ENCODE measurements at places on chromosomes 7 and 10.

GRCh38 chr10:132657127-132657706 lies 119.6 kb downstream of the INPP5A start:
- no peak for DNase-seq

DNA sequence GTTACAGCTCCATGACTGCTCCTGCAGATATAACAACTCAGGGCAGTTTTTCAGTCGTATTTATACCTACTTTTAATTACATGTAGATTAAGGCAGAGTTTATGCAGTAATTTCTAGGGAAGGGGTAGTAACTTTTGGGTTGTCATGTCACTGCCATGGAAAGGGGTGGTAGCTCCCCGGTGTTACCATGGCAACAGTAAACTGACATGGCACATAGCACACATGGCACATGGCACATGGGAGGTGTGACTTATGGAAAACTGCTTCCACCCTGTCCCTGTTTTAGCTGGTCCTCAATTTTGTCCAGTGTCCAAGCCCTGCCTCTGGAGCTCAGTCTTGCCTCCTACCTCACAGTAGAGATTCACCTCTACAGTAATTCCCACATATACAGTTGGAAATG lies 3.9 kb upstream of the TOMM7 start:
- DNase-seq = no peak

DNA sequence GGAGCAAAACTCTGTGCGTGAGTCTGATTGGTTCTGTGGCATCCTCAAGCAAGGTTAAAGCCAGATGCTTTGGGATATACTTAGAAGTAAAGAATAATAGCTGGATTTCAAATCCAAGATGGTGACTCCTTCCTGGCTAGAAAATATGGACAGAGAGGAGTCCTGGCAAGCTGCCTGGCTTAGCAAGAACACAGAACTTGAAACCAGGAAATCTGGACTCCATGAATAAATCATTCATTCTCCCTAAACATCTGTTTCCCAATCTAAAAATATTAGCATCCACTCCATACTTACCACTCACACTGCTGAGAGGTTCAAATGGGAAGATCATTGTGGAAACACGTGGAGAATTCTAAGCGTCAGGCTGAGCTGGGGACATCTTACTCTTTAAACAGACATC lies 1074.1 kb upstream of the AUTS2 start:
- DNase-seq = no peak

DNA sequence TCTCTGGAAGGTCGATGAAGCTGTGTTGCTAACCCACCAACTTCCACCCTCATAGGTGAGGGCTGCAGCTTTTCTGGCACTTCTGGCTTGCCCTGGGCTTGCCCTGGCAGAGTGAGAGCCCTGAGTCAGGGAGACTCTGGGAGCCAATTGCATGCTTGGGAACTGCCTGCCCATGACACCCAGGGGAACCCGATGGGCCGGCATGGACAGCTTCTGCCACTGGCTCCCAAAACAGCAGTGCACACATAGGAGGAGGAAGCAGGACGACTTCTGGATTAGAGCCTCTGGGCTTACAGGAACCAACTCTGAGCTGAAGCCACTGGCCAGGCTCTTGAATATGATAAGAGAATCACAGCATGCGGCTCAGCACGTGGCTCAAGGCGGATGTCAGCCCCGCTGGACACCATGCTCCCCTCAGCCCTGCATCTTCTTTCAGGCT lies 135.2 kb upstream of the UNC5B start:
- no peak for DNase-seq

DNA sequence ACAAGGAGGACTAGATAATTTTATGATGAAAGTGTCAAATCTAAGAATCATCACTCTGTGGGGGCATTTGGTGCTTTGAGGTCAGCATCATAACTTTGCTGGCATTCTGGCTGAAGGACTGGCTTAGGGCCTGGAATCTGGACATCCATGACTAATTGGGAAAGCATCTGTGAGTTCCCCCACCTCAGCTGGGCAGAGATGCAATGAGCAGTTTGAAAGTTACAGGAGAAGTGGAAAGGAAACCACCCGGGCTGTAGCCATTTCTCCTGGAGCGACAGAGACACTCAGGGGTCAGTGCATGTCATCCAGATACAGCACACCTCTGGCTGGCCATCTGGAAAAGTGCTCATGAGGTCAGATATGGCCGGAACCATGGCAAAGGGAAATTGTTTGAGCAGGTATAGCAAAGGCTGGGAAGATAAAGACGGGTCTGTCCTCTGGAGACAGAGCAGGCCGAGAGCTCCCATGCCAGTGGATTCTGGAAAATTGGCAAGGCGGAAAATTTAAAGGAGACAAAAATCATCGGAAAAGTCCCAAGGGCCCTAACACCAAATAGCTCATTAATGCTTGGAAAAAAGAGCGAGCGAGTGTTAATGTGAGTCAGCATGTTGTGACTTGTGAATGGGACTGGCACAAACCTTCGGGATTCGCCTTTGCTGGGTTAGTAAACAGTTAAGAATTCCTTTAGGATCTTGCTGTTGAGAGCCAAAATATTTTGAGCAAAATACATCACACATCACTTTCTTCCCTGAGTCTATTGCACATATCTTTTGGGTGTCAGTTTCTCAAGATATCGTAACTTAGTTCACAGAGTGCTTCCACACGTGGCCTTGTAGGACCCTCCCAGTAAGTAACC lies 188.4 kb upstream of the AGK start:
- no peak for DNase-seq

DNA sequence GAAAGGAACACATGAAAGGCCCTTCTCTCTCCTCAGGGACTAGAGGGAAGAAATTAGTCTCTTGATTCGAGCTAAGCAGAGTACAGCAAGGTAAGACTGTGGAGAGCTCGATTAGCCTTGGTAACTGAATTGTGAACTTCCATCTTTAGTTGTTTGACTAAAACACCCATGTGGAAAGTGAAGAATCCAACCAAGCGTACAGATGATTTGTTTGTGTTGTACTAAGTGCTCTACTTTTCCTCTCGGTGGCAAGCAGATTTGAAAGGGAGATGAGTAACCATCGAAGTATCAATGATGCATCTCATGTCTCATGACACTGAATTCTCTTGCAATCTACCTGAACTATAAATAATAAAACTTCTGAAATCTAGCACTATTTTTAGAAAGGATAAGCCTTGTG lies 80.7 kb downstream of the FZD1 start:
- no peak for DNase-seq

DNA sequence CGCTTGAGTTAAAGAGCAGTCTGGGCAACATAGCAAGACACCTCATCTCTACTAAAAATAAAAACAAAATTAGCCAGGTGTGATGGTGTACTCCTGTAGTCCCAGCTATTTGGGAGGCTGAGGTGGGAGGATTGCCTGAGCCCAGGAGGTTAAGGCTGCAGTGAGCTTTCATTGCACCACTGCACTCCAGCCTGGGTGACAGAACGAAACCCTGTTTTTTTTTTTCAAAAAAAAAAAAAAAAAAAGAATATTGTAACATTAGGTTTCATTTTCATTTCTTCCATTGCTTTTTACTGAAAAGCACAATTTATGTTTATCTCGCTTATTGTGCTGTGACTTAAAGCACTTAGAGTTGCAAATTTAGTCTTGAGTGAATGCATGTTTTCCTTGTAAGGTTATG lies 80.0 kb downstream of the MLLT10 start:
- DNase-seq = no peak

GRCh38 chr7:140989068-140989467 lies 25.7 kb downstream of the MRPS33 start:
- no peak for DNase-seq

GRCh38 chr7:133434246-133434865 lies 181.5 kb downstream of the EXOC4 start:
- DNase-seq = no peak

DNA sequence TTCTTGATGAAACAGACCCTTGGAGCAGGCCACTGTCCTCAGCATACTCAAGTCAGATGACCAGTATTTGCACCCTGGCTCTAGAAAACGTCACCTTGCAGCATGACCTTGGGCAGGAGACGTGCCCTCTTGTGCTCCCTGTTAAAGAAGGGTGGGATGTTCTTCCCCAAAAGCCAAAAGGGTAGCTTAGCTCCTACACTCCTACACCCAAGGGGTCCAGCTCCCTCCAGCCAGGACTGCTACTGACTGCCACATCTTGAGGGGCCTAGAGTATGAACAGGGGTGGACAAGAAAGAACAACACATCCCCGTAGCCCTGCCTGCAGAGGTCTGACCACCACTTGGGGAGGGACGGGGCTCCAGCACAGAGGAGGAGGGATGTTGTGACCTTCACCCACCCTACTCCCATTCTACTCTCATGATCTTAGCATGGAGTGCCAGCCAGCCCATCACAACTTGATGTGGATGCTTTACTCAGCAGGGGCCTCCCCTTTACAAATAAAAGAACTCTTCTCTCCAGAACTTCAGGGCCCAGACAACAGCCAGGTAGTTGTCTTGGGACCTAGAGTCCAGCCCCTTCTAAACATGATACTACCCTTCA lies 165.3 kb upstream of the ZMIZ1 start:
- DNase-seq = no peak

DNA sequence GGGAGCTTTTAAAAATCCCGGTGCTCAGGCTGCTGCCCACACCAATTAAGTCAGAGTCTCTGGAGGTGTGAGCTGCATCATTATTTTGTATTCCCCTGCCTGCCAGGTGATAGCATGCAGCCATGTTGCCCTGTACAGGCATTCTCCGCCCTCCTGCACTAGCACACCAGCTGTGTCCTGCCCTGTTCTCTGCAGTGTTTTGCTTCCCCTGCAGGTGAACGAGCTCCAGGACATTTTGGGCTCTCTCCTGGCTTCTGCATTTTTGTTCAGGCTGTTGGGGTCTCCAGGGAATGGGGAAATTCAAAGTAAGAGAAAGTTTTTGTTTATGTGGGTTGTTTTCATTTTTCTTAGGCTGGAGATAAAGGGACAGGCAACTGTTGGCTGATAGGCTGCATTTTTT lies 271.0 kb upstream of the COBL start:
- no peak for DNase-seq

DNA sequence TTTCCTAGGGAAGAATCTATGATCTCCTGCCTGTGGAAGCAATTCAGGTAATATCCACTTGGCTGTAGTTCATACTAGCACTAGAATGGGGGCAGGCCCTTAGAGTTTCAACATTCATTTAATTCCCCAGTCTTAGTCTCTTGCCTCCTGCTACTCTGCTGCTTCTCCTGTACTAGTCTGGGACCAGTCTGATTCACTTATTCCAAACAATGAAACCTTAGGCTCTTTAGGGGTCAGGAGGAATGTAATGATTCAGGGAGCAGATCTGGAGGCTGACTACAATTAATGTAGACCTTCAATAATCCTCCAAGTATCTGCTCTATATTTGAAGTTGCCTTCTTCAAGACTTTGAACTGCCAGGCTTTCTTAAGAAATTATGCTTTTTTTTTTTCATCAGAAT lies 101.8 kb downstream of the GNAT3 start:
- DNase-seq = no peak

- DNase-seq = peak; percentile 46
These were observed 35.8 kb downstream of the DDIT4 start for GRCh38 chr10:72309290-72310240.

GRCh38 chr7:80312139-80312661 lies 177.6 kb downstream of the GNAI1 start:
- no peak for DNase-seq

DNA sequence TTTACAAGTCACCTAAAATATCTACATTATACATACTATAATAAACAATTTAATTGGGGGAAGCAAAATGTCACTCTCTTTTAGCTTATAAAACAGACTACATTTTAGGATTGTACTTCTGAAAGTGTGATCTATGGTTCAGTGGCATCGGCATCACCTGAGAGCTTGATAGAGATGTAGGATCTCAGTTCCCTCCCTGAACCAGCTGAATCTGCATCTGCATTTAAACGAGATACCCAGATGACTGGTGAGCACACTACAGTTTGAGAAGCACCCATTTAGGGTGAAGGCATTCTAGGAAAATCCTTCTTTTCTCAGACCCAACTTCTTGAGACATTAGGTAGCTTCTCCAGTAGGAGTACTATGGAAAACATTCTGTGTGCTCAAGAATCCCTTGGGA lies 21.5 kb upstream of the SDHAF3 start:
- no peak for DNase-seq

- no peak for DNase-seq
These were observed 22.4 kb upstream of the DMTF1 start for GRCh38 chr7:87129848-87130247.

- no peak for DNase-seq
These were observed 69.0 kb downstream of the TCF7L2 start for GRCh38 chr10:113019096-113019495.

DNA sequence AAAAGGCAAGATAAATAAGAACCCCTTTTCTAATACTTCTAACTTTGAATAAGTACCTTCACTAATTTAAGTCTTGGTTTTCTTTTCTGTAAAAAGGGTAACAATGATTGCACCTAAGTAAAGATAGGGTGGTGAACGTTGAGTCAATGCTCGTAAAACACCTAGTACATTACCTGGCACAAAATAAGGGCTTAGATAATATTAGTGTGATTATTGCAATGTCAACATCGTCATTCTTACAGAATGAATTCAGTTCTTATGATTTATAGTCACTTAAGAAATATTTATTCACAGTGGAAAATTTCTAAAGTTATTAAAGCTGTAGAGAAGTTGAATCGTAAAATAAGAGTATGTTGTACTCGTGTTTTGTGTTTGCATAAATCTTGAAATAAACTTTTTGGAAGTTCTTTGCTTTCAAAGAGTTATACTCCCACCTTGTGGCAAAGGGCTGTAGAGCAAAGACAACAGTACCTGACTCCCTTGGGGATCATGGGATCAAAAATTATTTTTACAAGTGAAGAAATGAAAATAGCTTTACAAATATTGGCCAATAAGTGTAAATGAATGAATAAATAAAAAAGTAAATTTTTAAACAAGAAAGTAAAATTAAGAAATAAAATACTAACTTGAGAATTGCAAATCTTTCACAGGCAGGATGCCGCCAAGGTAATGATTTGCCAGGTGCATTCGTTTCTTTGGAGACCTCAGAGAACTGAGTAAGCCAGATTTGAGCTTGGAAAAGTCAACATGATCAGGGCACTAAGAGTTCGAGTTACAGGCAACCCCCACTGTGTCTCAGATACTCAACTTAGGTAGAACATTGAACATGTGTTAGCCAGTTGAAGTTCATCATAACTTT lies 285.8 kb upstream of the CACNA2D1 start:
- DNase-seq = no peak

- DNase-seq = no peak
These were observed 860.6 kb upstream of the ZWINT start for GRCh38 chr10:57221674-57222073.

GRCh38 chr10:10850214-10850613 lies 167.5 kb upstream of the CELF2 start:
- DNase-seq = no peak

- DNase-seq = no peak
These were observed 112.5 kb downstream of the RALA start for GRCh38 chr7:39735903-39736302.

DNA sequence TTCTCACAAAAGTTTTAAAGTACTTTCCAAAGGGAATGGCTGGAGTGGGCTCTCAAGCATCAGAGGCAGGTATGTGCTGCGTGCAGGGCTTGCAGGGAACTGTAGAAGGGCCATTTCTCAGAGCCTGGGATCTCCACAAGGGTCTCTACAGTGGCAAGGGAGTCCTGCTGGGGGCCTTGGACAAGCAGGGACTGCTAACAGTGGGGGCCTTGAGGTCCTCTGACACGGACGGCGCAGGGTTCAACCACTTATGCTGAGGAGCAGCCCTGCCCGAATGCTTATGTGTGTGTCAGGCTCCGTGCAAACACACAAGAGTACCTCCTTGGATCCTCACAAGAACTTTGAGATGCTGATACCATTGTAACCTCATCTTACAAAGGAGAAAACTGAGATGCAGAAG lies 342.1 kb upstream of the COBL start:
- DNase-seq = no peak
